ENCODE measurements at places on chromosomes 7 and 10.

DNA sequence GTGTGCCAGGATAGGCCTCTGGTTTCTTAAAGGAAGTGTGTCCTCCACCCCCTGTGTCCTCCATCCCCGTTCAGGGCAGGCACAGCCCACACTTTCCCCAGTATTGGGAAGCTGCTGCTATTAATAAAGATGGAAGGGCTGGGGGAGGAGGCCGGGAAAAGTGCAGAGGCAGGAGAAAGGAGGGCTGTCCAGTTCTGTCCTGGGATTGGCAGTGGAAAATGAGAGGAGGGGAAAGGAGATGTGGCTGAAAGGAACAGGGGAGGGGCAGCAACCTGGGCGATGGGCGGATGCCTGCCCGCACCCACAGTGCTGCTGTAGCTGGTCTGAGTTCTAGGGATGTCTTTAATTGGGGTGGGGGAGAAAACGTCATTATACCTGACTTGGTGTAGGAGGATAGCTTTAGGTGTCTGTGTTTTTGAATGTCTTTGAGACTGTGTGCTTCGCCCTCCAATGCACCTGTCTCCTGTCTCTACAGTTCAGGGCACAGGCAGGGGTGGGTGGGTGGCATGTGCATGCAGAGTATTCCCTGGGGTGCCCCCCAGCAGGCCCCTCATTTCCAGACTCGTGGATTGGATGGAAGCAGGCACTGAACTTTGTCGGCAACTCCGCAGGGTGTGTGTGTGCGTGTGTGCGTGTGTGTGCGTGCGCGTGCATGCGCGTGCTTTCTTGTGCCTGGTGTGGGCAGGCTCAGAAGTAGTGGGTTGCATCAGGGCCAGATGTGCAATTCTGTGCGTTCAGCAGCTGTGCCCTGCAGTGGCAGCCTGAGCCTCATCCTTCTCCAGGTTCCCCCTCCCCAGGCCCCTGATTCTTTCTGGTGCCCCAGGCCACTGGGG is 2.5 kb downstream of the TRIM8 start:
- DNase-seq, result peak; percentile 26

DNA sequence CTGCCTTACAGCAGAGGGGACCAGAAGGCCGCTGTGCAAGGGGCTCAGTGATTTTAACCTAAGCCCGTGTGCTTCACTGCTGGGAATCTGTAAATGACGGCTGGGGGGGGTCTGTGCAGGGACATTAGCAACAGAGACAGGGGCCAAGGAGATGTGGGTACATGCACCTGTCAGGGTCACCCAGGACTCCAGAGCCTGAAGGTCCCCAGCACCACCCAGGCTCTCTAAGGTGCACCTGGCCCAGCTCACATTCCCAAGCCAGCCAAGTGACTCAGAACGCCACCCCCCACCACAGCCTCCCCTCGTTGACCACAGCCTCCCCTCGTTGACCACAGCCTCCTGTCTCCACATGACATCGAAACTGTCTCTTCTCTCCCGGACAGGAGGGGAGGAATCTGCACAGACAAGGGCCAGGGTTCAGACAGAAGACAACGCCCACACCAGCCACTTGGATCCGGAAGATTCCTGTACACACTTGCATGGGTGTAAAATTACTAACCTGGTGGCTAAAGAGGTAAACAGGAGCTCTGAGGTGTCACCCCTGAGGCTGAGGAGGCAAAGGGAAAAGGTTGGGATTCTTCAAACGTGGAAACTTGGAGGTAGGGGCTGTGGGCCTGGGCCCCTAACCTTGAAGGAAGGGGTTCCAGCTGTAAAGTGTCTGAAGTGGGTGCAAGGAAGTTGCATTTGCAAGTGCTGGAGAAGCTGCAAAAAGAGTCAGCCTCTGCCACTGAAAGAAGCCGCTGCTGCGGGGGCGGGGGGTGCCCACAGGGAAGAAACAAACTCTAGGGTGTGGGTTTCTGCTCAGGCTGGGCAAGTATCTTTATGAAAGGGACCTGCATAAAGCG is 27.0 kb downstream of the CALML3 start:
- peak; percentile 67 for DNase-seq

DNA sequence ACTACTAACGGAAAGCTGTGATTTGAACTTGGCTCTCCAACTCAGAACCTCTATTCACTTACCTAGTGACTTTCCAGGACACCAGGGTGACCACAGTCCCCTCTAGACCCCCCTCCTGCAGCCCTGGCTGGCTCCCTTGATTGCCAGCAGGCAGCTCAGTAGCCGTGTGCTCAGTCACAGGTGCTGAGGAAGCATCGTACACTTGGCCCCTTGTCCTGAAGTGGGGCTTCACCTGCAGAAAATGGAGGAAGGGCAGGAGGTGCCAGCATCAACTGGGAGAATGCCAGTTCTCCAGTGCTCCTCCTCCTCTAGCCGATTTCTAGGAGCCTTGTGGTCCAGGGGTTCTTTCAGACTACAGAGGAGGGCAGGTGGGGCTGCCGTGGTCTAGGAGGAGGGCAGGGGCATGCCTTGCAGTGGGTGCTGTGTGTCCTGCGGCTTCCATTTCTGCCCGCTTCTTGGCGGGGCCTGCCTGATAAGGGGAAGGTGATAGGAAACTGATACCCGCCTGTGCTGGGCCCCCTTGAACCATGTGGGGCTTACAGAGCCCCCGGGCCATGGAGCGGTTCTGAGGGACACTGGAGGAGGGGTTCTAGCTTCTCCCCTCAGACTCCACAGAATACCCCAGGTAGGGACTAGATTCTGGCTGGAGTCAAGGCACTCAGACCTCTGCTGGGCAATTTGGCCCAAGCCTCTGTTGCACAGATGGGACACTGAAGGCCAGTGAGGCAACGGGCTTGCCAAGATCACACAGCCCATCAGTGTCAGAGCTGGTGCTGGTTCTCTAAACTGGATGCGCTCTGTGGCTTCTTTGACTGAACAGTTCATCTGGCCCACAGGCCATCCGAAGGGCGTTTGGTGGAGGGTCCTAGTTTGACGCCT is 14.0 kb downstream of the FAM241B start:
- DNase-seq, result no peak

DNA sequence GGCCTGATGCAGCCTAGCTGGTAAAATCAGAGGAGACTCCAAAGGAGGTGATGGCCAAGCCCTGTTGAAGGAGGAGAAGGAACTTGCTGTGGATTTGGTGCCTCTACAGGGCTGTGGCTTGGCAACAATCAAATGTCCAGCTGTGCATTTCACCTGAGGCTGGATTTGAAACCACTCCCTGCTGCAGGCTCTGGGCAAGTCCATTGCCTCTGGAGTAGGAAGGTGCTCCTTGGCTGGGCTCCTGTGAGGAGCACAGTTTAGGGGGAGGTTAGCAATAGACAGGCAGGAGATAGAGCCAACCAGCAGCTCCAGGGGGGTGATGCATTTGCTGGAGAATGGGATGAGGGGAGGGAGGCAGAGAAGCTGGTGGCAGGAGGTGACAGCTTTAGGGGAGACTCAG is 26.5 kb downstream of the CDH23 start:
- DNase-seq, result no peak

DNA sequence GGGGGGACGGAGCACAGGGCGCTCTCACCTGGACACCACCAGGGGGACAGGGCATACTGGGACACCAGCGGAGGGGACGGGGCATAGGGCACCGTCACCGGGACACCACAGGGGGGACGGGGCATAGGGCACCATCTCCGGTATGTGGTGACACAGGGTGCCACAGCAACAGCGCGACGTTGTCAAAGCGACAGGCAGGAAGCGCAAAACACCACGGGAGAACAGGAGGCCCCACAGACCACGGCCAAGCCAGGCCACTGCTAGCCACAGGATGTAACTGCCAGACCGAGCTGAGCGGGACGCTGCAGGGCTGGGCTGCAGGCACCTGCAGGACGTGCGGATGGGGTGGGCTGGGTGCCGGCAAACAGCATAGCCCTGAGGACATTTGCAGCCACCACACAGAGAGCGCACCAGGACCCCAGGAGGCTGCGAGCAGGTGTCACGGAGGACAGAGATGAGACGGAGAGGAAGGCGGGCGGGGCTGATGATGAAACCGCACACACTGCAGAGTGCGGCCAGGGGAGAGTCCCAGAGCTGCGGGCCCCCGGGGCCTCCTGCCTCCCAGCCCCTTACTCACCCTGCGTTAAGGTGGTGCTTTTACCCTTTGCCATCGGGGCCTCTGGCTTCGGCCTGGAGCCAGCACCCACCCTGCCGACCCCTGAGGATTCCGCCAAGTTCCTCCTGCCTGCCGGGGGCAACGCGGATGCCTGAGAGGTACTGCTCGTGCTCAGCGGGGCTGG is 17.5 kb downstream of the MICALL2 start:
- DNase-seq, result no peak

DNA sequence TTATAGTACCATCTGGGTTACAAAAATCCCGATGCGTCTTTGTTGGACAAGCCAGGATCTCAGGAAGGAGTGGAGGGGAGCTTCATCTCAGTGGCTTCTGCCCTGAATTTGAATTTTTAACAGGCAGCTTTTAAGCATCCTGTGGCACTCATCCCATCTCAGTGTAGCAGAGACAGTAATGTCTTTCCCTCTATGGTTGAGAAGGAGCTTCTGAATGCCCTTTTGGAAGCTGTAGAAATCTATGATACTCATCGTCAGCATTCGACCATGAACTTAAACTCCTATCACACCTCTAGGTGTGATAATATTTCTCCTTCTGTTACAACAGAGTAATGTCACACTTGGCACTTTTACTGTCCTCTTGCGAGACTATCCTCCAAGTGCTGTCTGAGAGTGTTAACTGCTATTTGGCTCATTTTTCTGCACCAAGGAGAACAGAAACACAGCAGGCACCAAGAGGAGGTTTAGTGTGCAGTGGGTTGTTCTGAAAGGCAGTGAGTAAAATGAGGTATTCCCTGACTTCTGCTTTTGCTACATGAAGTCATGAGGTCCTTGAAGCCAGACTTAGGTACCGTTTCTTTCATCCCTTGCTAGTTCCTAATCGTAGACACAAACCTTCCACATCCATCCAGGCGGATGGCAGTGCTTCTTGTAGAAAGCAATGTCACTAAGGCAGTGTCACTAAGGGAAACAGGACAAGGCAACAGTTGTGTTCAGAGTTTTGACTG is 177.4 kb downstream of the CELF2 start:
- DNase-seq, result no peak

DNA sequence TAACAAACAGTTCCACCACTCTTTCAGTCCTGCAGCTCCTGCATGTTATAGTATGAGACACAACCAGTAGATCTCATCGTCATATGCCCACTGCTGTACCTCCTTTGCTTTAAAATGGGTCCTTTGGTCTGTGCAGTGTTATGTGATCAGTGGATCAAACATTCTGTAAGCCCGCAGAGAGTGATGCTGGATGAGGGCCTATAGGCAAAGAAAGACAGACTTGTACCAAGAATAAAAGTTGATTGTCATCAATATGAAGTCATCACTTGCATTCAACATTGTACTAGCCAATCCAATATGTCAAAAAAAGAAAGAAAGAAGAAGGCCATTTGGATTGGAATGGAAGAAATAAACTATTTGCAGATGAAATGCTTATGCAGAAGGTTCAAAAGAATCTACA is 79.8 kb upstream of the PHYHIPL start:
- no peak for DNase-seq

DNA sequence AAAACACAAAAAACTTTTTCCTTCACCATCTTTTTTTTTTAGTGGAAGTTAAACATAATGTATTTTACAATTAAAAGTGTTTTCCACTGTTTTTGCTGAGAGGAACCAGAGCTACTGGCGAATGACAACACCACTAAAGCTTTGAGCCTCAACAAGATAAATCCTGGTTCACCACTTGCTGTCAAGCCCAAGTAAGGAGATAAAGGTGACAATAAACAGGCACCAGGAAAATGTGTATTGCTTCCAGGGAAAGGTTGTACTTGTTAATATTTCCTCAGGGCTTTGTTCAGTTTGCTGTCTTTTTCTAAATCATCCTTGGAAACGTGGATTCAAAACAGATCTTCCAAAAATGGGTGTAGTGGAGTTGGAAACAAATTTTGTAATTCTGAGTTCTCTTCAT is 109.9 kb upstream of the ANKRD30A start:
- DNase-seq, result no peak

DNA sequence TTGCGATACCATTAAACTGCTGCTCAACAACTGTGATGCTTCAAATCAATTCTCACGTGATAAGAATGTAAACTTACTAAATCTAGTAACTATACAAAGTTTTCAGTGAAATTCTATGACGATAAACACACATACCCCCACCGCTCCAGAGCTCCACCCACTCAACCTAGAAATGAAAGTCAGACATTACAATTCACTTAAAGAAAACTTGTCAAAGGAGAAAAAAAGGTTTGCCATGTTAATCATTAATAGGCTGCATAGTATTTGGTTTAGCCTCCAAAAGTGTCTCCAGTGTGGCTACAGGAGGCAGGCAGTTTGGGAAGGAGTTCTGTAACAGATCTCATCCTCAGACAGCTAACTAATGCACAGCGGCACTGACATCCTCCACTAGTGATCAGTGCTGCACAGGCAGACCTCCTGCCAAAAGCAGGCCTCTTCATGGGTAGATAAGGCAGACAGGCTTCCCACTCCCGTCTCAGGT is 3.1 kb downstream of the HERPUD2 start:
- peak; percentile 8 for DNase-seq

GRCh38 chr10:82221601-82222149 is 346.7 kb downstream of the NRG3 start:
- no peak for DNase-seq

DNA sequence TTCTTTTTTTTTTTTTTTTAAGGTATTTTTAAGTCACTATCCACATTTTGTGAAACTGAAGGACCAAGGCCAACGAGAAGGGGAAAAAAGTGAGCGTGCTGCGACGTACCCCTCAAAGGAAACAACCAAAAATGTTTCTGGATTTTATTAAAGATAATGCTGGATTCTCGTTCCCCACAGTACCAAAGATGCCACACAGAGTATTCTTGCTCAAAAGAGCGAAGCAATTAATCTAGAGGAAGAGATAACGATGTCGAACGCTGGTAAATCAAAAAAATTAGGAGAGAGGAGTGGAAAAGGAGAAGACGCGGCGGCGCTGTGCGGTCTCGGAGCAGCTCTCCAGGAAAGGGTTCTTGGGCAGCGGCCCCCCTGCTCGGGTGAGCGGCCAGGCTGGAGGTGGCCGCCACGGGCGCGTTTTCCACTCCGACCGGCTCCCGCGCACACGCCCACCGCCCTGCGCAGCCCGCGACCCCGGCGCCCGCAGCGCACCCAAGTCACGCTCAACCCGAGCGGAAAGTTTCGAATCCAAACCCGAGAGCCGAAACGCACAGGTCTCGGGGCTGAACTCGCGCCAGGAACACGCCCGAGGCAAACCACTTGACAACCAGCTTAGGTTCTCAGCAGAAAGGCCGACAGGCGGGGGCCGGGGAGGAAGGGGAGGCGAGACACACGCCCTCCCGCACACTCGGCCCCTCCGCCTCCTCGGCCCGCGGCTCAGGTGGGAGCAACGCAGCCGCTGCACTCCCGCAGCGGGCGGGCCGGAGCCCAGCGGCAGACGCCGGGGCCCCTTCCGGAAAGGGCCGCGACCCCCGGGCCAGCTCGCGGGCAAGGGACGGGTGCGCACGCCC is 989 bp downstream of the SRPK2 start:
- DNase-seq, result peak; percentile 36

DNA sequence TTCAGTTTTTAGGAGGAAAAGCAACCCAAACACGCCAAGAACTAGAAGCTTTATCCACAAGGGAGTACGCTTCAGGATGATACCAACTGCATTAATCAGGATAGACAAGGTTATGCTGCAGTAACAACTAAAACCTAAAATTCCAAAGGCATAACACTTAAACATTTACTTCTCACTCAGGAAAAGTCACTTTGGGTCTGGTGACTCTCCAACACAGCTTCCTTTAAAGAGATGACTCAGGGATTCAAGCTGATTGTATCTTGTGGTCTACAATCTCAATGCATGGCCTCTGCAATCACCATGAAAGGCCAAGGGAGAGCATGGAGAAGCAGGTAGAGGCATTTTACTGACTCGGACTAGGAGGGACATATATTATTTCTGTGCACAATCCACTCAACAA is 315.8 kb downstream of the KCNMA1 start:
- DNase-seq, result no peak
